ENCODE measurements at places on chromosomes 5 and 9. TPM values are rescaled to one million over a fixed set of nuclear protein-coding genes. Genes with fewer than 3 reads are reported as not detected.
A peak's percentile ranks its signal among the peaks of the same experiment; 100 is the strongest.

DNA sequence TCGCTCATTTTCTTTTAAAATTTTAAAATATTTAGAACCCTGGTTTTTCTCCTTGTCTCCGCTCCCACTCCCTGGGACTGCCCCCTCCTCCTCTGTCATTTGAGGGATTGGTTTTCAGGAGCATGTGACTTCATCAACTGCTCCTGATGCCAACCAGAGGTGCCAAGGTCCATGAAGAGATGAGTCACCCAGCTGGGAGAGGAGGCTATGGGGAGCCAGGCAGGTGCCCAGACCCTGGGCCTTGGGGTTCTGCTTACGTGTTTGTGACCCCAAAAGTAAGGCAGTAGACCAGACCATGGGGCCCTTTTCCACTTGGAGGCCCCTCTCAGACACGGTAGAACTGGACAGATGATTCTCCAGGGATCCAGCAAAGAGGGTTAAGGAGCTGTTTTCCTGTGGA is 167.0 kb downstream of the FGF18 start:
- DNase-seq: no peak

DNA sequence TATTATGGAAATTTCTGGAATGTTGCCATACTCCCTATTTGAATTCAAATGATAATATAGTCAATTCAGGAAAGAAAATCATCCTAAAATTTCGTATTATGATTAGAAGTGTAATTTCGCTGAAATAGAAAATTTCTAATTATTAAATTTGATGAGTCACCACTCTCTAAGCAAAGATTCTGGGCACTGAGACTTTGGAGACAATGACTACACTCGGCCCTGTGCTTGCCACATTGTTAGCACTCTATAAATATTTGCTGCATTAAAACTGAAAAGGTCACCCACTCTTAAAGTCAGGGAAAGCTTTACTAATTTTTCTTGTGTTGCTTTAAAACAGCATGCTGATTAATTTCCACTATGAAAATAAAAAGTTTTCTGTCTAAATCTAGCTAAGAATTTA is 240.3 kb downstream of the TLE4 start:
- DNase-seq: peak; percentile 17

DNA sequence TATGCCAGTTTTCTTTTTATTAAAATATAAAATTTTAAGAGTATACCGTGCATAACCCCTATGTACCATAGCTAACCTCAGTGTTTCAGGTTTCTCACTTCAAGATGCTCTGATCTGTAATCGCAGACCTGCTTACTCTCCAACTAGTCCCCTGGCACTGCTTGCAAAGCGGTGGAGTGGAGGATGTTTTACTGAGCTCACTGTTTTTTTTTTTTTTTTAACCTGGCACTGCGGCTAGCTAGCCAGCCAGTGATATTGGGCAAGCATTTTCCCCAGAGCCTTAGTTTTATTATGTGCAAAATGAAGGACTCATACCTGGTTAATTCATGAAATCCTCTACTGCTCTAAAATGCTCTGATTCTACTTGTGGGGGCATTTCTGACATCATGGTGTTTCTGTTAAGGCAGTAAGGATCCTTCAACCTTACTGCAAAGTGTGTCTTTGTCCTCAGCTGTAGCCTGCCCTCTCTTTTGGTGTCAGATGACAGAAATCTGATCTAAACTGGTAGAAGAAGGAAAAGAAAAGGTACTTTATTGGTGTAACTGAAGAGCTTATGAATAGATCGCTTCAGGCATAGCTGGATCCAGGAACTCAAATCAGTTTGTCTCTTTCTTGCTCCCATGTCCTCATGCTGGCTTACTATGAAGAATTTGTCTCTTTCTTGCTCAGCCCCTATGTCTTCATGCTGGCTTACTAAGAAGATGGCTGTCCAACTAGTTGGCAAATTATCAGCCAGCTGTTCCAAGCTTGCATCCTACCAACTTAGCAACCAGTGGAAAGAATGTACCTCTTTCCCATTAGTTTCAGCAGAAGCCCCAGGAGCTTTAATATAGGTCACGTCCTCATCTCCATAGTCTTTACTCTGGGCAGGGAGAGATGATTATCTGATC is 59.8 kb downstream of the DOCK2 start:
- DNase-seq: peak; percentile 45

GRCh38 chr5:18745042-18745987 is 1111.1 kb downstream of the TAF11L14 start:
- DNase-seq: peak; percentile 32

- DNase-seq: no peak
Observed at GRCh38 chr9:109458453-109459211, 39.5 kb downstream of the PTPN3 start.

DNA sequence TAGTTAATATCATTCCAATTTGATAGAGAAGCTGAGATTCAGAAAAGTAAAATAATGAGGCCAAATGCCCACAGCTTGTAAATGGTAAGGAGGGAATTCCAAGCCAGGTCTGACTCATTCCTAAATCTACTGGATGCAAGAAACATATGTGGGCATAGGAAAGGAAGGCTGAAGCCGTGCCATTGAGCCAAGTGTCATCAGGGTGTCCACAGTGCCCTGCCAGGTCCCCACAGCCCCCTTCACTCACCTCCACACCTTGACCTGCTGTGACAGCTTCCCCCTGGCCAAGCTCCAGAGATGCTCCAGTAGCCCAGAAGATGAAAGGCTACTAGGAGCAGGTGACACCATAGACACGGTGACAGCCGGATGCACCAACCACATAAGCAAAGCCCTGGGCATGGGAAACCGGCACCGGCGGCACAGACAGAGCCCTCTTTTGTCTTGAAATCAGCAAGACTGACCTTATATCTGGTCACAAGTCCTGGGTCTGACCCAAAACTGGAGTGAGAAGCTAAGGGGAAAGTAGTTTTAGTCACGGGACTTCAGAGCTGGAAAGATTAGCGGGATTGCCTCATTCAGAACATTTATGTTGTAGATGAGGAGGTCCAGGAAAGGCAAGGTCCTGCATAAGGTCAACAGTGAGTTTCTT is 20.1 kb upstream of the FAT2 start:
- DNase-seq: peak; percentile 41

- peak; percentile 83 for DNase-seq
Observed at GRCh38 chr5:61048534-61048933, 103.5 kb downstream of the NDUFAF2 start.

GRCh38 chr5:35031276-35031675 is 16.5 kb downstream of the AGXT2 start:
- no peak for DNase-seq

GRCh38 chr5:154849791-154850201 is 607 bp downstream of the FAXDC2 start:
- no peak for DNase-seq

- DNase-seq: no peak
Observed at GRCh38 chr9:25684321-25684720, 6.1 kb upstream of the TUSC1 start.

GRCh38 chr5:123882965-123883345 is 371.0 kb downstream of the CSNK1G3 start:
- no peak for DNase-seq

- DNase-seq: no peak
Observed at GRCh38 chr9:129899620-129900019, 64.4 kb downstream of the USP20 start.

- peak; percentile 74 for DNase-seq
Observed at GRCh38 chr5:151598984-151599383, 7.9 kb upstream of the FAT2 start.

DNA sequence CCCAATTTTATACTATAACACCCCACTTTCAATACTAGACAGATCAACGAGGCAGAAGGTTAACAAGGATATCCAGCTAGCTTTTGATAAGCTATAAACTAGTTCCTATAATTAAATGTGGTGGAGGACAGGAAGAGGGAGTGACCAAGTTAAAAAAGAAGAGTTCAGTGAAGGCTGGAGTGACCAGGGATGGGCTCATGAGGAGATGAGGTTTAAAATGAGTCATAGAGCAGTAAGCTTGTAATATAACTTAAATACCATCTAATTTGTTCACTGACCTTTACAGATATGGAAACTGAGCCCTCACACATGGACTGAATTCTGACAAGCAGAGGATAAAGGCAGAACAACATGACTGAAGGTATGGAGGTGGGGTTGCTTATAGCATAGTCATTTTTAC is 284.5 kb downstream of the SPATA31D1 start:
- peak; percentile 42 for DNase-seq

DNA sequence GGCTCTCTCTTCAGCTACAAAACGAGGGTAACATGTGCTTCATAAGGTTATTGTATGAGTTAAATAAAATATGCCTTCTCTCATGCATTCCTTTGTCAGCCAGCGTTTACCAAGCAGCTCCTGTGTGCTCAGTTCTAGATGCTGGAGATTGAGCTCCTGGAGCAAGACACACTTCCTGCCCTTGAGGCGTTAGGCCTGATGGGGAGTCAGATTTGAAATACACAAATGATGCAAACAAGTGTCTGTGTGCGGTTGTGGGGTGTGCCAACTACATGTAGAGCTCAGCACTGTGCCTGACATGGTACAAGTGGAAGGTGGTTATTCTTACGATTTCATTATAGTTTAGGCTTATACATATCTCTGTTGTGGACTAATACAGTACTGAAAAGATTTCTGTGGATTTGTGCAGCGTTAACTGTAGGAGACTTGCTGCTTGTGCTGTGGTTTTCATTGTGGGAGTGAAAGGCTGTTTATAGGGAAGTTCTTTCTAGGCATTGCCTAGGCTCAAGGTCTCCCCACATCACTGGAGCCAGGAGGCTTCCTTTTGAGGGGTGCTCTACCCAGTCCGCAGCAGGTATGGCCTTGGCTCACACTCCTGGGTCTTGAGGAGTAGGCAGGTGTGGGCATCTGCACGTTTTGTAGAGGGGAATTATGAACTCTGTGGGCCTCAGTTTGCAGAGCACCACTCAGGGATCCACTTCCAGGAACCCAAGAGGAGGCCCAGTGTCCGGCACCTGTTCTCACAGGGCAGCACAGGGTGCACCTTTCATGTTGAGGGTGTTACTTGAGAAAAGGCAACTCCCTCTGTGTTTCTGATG is 39.8 kb upstream of the ANGPTL2 start:
- DNase-seq: peak; percentile 2

DNA sequence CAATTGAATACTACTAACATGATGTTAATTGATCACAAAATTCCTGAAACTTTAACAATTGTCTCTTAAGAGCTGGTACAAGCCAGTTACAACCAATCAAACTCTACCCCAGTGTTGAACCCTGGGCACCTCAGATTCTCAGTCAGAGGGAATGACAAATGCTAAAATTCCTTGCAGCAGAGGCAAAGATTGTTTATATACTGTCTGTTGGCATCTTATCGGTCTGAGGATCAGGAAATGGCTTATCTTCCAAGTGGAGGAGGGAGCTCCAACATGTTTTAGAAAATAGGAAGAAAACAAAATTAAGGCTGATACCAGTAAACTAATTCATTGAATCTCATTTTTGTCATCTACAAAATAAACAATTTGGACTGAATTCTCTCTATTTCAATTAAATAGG is 527.8 kb upstream of the ZNF608 start:
- no peak for DNase-seq

- DNase-seq: no peak
Observed at GRCh38 chr5:74664551-74664950, 20.5 kb upstream of the HEXB start.

DNA sequence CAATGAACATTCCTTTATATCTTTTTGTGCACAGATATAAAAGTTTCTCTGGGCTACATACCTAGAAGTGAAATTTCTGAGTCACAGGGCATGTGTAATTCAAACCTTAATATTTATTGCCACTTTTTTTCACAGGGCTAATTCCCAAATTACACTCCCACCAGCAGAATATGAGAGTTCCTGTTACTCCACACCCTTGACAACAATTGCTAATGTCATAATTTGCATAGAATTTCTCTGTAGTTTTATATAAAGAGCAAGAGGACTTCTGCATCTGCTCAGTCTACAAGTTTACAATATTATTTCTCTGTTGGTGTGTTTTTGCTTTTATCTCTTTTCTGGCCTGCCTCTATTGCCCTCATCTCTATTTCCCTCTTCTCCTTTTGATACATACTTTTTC is 518.5 kb downstream of the ZNF608 start:
- DNase-seq: no peak

DNA sequence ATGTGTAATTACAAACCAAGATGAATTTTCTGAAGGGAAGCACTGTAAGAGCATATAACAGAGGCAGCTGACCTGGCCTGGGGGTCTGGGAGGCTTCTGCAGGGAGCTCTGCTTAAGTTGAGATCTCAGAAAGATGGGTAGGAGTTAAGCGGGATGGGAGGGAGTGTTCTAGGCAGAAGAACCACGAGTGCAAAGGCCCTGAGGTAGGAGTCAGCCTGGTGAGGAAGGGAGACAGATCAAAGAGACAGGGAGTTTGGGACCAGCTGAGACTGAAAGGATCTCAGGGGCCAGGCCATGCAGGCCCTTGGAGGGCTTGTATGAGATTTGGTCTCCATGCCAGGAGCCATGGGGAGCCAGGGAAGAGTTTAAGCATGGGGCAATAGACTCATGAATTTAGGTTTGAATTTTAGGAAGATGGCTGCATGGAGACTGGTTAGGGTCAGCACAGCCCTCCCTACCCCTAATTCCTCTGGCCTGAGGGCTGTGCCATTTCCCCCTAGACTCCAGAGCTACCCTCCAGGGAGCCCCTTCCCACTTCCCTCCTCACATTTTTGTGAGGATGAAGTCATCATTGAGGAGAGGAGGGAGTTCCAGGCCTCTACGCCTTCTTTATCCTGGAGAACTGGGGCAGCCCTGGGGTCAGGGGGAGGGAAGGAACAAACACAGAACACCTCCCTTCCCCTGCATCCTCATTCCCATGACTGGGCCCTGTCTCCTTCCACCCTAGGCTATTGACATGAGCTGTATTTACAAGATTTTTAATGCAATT is 4.8 kb upstream of the ARAP3 start:
- no peak for DNase-seq

GRCh38 chr5:67178085-67178484 is 18.5 kb downstream of the CD180 start:
- DNase-seq: peak; percentile 17

IFNK gene
- total RNA-seq: not detected

HNRNPH1 gene
- 610 TPM for total RNA-seq

ECSCR gene
- total RNA-seq: 0.36 TPM

GLRA1 gene
- total RNA-seq: not detected

NMUR2 gene
- total RNA-seq: not detected

PLPPR1 gene
- total RNA-seq: not detected

APBB3 gene
- total RNA-seq: 11.4 TPM

TSSK1B gene
- 0.33 TPM for total RNA-seq

SGCD gene
- 0.15 TPM for total RNA-seq

CD72 gene
- not detected for total RNA-seq

EMB gene
- total RNA-seq: 5.4 TPM

PCDHB2 gene
- total RNA-seq: 13.8 TPM

ANKRD34B gene
- not detected for total RNA-seq

FCN2 gene
- not detected for total RNA-seq

RMRP gene
- total RNA-seq: 23,421 TPM

QSOX2 gene
- 9.9 TPM for total RNA-seq

All from PC-3 (cell line).